ENCODE measurements at places on chromosomes 16 and 17.

DNA sequence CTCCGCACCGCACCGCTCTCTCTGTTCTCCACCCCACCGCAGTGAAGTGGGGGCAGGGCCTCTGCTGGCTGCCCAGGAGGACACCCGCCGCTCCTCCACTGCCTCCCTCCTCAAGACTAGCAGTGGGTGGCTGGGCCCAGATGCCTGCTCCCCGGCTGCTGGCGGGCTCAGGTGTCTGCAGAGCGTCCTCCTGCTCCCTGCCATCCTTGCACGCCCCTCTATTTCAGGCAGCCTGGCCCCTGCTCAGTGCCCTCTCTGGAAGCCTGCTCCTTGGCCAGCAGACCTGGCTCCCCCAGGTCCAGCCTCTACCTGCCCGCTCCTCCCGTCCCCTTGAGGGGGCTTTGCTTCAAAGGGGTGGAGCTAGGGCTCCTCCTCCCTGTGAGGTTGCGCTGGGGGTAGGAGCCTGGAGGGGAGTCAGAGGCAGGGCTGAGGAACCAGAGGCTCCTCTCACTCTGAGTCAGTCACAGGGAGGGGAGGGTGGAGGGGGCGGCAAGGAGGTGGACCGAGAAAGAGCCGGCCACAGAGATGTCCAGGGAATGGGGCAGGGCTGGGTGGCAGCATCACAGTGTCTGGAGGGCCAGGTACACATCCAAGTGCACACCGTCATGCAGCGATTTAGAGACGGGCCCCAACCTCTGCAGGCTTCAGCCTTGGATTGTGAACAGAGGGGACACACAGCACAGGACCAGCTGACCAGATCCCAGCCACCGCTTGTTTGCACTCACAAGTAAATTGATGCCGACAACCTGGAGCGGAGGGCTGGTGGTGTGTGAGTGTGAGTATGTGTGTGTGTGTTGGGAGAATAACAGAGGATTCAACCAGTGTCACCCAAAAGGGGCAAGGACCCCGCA is 9.8 kb upstream of the TMEM92 start:
- H3K4me3 ChIP-seq: no peak overlapping the region
- H3K36me3 ChIP-seq: no peaks in the 10 kb centered on the region
- DNase-seq: no peak
- H3K4me1 ChIP-seq: no peaks in the 10 kb centered on the region

- no peak overlapping the region for H3K27ac ChIP-seq
- H3K27me3 ChIP-seq: no peaks in the 10 kb centered on the region
- no peaks in the 10 kb centered on the region for H3K36me3 ChIP-seq
- no peaks in the 10 kb centered on the region for H3K4me1 ChIP-seq
- H3K4me3 ChIP-seq: no peak overlapping the region
Observed at GRCh38 chr16:19853742-19854542, 30.7 kb downstream of the GPRC5B start.

DNA sequence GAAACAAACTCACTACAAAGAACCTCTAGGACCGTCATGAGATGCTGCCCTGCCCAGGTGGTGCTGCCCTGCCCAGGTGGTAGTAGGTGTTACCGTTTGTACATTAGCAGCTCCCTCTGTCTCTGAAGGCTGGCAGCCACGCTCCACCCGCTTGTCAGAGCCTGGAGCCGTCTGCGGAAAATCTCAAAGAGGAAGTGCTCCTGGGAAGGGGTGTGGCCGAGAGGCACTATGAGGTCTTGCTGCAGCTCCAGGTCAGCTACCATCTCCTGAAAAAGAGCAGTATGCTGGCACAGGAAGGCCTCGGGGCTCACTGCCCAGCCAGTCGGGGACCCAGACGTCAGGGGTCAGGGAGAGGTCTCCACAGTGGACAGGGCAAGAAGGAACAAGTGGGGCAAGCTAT is 28.3 kb downstream of the ZNF276 start:
- H3K27ac ChIP-seq: no peak overlapping the region
- DNase-seq: no peak
- no peak overlapping the region for H3K4me3 ChIP-seq
- no peaks in the 10 kb centered on the region for H3K27me3 ChIP-seq
- peaks cover 2% of the 10 kb centered on the region for H3K4me1 ChIP-seq
- H3K36me3 ChIP-seq: peaks cover 58% of the 10 kb centered on the region

- H3K4me1 ChIP-seq: no peaks in the 10 kb centered on the region
- no peak for DNase-seq
- no peak overlapping the region for H3K27ac ChIP-seq
- H3K4me3 ChIP-seq: no peak overlapping the region
- H3K27me3 ChIP-seq: no peaks in the 10 kb centered on the region
Observed at GRCh38 chr16:4060009-4060408, 56.2 kb downstream of the ADCY9 start.

DNA sequence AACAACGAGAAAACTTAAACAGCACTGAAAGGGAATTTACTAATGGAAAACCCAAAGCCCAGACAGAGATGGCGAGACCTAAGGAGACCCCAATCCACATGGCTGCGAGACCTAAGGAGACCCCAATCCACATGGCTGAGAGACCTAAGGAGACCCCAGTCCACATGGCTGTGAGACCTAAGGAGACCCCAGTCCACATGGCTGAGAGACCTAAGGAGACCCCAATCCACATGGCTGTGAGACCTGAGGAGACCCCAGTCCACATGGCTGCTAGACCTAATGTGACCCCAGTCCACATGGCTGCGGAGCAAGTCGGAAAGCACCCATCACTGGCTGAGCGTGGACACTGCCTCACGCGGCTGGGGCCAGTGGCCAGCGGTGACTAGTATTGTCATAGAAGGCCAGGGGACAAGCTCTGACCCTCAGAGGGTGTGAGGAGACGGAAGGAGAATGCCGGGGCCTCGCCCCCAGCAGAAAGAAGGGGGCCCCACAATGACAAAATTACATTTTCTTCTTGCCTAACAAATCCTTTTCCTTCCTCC is 241.8 kb downstream of the C16orf95 start:
- no peak overlapping the region for H3K4me3 ChIP-seq
- H3K36me3 ChIP-seq: no peaks in the 10 kb centered on the region
- DNase-seq: no peak
- H3K4me1 ChIP-seq: no peaks in the 10 kb centered on the region
- H3K27me3 ChIP-seq: no peaks in the 10 kb centered on the region

DNA sequence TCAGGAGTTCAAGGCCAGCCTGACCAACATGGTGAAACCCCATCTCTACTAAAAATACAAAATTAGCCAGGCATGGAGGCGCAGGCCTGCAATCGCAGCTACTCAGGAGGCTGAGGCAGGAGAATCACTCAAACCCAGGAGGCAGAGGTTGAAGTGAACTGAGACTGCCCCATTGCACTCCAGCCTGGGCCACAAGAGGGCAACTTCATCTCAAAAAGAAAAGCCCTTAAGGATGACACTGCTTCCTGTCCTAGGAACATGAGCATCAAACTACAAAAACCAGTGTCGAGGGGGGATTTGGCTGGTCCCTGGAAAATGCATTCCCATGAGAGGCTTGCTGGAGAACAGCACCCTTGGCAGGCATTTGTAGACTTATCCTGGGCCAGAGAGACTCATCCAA is 449.5 kb upstream of the PSMD7 start:
- no peaks in the 10 kb centered on the region for H3K36me3 ChIP-seq
- no peaks in the 10 kb centered on the region for H3K4me1 ChIP-seq
- H3K27me3 ChIP-seq: no peaks in the 10 kb centered on the region
- no peak overlapping the region for H3K27ac ChIP-seq

GRCh38 chr17:50560931-50561745 is 623 bp downstream of the CACNA1G start:
- DNase-seq: no peak
- peak overlapping the region; percentile 54 for H3K4me3 ChIP-seq
- no peak overlapping the region for H3K27ac ChIP-seq
- H3K27me3 ChIP-seq: peaks cover 100% of the 10 kb centered on the region
